ENCODE measurements at places on chromosomes 12 and 14.

- DNase-seq, result no peak
Measured at GRCh38 chr14:101406921-101407320, 154.4 kb upstream of the DIO3 start.

- no peak for DNase-seq
Measured at GRCh38 chr14:23568600-23569331, 1.2 kb upstream of the AP1G2 start.

DNA sequence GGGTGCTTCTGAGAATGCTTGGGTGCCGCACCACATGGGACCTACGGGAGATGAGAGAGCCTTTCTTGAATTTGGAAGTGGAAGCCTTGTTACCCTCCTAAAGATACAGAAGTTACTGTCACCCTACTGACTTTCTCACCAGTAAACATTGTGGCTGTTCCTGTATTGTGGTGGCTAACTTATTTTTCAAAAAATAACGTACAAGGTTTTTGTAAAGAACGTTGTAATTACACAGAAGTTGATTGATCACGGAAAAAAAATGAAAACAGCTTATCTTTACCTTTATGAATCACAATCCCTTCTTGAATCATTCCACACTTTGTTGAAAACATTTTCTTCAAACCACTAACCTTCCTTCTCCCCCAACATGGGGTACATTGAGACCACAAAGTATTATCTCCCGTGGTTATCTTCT is 22.0 kb upstream of the PPFIBP1 start:
- no peak for DNase-seq

DNA sequence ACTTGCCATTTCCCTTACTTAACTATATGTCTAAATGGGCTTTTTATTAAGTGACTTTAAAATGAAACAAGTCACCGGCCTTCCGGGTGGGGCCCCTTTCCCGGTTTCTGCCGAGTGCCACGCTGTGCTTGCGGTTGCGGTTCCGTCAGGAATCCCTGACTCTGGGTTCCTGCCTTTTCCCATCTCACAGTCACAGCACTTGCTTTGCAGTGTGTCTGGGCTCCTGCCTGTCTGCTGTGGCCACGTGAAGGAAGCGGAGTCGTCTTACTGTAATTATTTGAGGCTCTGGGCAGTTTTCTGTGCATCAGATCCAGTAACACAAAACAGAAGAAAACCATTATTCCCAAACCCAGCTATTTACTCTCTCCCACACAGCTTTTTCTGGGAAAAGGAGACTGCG is 44.0 kb upstream of the FRMD6 start:
- DNase-seq, result no peak

DNA sequence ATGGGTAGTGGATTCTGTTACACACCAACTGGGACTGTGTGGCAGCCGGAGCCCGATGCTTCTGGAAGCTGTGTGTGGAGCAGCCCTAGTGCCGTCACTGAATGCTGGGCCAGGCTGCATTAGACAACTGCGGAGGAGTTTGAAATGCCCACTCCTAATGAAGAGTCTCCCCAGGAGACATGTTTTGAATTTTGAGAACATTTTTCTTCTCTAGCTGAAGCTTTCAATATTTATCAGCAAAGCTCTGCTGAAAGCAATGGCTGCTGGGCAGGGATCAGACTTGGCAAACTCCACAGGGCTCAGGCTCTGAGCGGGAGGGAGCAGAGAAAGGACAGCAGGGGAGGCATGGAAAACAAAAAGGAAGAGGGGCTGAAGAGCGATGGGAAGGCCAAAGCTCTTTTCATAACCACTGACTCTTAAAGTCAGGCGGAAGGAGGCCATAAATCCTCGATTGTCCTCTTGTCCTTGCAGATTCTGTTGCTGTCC is 189.1 kb downstream of the MON2 start:
- DNase-seq, result no peak

DNA sequence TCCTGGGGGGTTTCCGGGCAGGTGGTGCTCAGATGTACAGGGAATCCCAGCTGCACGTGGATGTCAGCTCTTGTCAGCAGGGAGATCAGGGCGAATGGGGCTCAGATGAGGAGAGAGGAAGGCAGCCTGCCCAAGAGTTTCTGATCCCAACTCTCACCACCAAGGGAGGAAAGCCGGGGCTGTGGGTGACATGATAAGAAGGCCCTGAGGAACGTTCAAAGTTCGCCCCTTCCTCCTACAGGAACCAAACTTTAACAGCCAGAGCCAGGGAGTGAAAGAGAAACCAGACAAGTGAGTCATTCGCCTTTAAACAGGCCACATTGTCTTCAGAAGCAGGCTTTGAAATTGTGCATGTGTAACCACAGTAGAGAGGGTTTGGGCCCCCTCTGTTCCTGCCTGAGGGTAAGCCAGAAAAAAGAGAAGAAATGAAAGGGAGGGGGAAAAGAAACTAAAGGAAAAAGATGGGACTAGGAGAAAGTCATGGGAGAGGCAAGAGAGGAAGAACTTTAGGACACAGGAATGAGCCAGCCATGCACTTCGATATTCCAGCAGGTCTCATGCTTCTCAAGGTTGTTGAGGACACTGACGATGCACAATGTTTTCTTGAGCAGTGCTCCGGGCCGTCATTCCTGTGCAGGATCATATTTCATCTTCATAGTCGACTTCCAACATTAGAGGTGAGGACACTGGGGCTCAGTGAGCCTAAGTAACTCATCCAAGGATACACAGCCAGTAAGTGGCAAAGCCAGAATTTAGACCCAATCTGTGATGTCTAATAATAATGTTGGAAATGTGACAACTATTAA is 691.4 kb upstream of the TBX3 start:
- DNase-seq, result no peak

- no peak for DNase-seq
Measured at GRCh38 chr12:114306646-114307045, 99.3 kb downstream of the TBX5 start.

GRCh38 chr12:48311313-48311712 is 39.4 kb downstream of the ZNF641 start:
- no peak for DNase-seq

- DNase-seq, result no peak
Measured at GRCh38 chr14:53606203-53606602, 350.4 kb downstream of the BMP4 start.

- no peak for DNase-seq
Measured at GRCh38 chr12:131491916-131492490, 218.9 kb upstream of the SFSWAP start.
